ENCODE measurements at places on chromosomes 3 and 15.

GRCh38 chr3:122014741-122015140, 7.3 kb downstream of the ILDR1 start:
- no peak for DNase-seq

DNA sequence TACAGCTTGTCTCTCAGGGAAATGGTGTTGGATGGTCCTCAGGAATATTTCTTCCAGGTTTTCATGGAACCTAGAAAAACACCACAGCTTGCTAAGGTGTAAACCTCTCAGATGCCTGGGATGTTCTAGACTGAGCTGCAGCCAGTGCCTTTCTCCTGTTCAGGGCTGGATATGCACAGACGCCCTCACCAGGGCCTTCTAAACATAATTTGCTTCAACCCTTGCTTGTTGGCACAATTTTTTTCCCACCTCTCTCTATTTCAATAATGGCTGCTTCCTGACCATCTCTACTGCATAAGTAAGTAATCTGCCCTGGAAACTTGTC, 28.2 kb downstream of the SIAH2 start:
- no peak for DNase-seq

DNA sequence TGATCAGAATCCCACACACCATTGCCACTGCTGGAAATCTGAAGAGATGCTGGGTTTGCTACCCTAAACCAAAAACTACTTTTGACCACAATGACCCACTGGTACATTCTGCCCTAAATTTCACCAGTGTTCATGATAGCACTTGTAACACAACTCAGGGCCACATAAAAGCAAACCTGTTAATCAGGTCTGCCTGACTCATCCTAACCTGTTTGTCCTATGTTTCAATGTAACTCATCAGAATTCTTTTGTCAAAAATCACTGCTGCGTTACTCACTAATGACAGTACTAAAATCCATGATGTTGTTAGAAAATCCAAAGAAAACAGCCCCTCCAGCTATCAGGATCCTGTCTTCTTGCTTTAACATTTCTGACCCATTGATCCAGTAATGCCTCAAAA, 55.6 kb upstream of the XCR1 start:
- peak; percentile 37 for DNase-seq

DNA sequence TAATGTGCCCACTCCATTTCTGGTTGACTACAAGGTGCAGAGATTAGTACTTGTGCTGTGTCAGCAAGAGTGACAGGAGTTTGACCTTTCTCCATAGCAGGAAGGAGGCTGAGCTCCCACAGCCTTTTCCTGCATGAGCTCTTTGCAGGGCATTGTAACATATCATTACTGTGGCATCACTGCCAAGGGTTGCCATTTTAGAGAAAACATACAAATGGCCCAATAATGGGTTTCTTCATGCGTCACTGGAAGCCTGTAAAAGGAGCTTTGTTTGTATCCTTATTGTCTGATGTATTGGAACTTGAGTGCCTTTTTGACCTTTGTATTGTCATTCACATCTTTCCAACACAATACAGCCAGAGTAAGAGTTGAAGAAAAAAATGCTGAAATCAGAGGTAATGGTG, 323.0 kb upstream of the CDIN1 start:
- DNase-seq, result no peak

GRCh38 chr15:101063212-101063611, 144.1 kb downstream of the LRRK1 start:
- DNase-seq, result no peak

DNA sequence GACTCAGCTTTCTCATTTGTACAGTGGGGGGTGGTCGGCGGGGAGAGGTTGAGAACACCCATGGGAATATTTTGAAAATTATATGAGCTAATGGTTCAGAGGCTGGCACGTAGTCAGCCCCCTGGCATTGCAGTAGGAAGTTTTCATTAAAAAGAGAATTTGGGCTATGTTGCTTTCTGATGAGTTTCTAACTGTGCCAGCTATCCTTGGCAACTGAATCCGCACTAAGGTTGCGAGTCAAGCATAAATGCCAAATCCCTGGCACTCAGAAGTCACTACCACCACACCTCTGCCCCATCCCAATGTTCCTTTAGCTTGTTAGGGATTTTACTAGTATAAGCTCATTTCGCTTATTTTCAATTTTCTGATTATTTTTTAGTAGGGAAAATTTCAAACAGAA, 91.6 kb downstream of the DNASE1L3 start:
- DNase-seq, result no peak

DNA sequence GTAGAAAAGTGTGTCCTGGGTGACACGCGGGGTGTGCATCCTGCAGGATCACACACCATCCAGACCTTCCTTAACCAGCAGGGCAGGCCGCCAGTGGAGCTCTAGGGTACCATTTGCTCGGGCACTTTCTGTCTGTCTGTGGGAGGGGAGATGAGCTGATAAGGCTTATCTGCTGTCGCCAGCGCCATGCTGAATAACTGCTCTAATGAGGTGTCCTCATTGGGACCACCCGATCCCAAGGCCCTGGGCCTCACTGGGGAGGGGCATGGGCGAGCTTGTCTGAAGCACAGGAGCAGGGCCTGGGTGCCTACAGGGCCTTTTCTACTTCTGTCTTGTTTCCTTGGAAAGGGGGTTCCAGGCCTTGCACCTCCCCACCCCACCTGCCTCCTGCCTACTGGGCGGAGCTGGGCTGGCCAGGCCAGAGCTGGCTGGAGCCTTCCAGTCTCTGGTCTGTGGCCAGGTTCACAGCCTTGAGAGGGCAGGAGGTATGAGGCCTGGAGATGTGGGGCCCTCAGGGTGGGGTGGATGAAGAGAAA, 2.5 kb upstream of the GATA2 start:
- no peak for DNase-seq

DNA sequence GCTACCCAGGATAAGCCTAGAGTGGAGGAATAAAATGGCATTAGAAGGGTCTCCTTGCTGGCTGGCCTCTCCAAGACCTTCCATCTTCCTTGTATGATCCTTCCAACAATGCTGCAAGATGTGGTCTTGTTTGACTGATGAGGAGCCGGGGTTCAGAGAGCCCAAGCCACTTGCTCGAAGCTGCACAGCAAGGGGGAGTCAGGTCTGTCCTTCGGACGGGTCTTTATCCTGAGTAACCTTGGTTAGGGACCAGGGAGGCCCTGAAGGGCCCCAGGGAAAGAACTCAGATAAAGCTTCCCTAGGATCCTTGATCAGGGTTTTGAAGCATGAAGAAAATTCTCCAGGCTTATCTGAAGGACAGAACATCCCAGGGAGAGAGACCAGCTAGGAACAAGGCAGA, 7.0 kb upstream of the DNAJB8 start:
- DNase-seq, result no peak

DNA sequence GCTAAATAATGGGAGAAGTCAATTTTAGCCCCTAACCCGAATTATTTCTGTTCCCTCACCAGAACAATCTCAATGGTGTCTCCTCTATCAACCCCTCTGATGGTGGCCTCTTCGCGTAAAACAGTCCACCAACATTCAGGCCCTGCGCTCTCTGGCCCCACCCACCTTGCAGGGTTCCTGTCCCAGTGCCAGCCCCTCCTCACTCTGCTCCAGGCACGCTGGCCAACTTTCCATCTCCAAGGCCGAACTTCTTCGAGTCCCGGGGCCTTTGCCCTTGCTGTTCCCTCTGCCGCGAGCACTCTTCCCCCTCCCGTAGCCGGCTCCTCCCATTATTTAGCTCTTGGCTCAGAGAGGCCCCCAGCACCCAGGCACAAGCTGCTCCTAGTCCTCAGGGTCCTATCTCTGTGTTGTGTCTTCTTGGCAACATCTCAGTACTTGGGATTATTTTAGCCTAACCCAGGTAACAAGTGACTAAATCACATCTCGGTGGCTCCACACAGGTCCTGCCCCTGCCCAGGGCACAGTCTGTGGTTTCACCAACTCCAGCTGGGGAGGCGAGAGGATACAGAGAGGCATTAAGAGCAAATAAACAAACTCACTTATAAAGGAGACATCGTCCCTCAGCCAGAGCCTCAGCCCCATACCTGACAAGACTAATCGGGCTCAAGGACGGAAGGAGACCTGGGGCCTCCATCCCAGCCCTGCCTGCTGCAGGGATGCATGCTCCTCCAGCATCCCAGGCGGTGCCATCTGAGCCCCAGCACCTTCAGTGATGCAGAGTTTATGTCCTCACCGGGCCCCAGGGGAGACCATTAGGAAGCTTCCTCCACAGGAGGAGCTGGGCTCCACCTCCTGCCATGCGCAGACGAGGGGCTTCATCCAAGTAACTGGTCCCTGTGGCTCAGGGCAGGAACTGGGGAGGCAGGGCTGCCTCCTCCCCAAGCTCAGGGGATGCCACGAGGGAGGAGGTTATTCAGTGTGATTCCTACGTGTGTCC, 19.7 kb upstream of the IQSEC1 start:
- no peak for DNase-seq

GRCh38 chr3:51354731-51355615, 30.1 kb upstream of the MANF start:
- no peak for DNase-seq

GRCh38 chr3:31693346-31693745, 160.6 kb downstream of the STT3B start:
- DNase-seq, result no peak

- DNase-seq, result peak; percentile 50
Observed at GRCh38 chr15:69554279-69554961, 101.8 kb downstream of the RPLP1 start.

- DNase-seq, result no peak
Observed at GRCh38 chr3:193702967-193703366, 110.0 kb downstream of the OPA1 start.

GRCh38 chr3:129360171-129360611, 68.2 kb downstream of the EFCAB12 start:
- no peak for DNase-seq

GRCh38 chr15:39376371-39376909, 204.4 kb upstream of the THBS1 start:
- no peak for DNase-seq

- DNase-seq, result no peak
Observed at GRCh38 chr3:64105816-64106215, 82.5 kb upstream of the PSMD6 start.

GRCh38 chr3:172125963-172126457, 86.6 kb downstream of the FNDC3B start:
- DNase-seq, result peak; percentile 69

DNA sequence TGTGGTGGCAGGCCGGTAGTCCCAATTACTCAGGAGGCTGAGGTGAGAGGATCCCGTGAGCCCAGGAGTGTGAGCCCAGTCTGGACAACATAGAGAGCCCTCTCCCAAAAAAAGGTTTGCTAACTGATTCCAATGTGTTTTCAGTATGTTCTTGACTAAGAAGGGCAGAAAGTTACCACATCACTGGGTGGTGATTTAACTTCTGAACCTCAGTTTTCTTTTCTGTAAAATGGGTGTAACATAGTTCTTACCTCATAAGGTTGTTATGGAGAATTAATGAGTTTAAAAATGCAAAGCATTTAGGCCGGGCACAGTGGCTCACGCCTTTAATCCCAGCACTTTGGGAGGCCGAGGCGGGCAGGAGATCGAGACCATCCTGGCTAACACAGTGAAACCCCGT, 28.5 kb upstream of the RAF1 start:
- no peak for DNase-seq

GRCh38 chr3:85589145-85589544, 630.4 kb downstream of the CADM2 start:
- no peak for DNase-seq

DNA sequence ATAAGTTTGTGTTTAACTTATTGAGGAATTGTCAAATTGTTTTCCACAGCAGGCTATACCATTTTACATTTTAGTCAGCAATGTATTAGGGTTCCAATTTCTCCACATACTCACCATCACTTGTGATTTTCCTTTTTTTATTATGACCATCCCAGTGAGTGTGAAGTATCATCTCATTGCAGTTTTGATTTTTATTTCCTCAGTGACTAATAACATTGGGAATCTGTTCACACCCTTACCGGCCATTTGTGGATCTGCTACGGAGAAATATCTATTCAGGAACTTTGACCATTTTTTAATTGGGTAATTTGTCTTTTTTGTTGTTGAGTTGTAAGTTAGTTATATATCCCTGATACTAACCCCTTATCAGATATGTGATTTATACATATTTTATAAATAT, 54.8 kb upstream of the LMCD1 start:
- DNase-seq, result no peak

- no peak for DNase-seq
Observed at GRCh38 chr15:70494517-70494851, 268.9 kb downstream of the UACA start.

DNA sequence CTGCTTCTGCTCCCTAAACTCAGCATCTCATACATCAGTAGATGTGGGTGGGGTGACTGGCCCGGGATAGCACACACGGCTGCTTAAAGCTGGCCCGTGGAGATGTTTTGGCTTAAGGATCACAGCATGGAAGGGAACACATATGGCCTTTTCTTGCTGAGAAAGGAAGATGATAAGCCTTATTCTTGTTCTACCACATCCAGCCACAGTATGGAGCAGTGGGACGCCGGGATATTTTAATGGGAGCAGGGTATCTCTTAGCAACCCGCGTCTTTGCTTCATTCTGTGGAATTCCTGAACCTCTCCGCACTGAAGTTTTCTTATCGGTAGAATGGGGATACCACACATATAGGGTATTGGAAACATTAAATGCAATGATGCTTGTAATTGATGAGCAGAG, 94.1 kb upstream of the PROK2 start:
- DNase-seq, result no peak

DNA sequence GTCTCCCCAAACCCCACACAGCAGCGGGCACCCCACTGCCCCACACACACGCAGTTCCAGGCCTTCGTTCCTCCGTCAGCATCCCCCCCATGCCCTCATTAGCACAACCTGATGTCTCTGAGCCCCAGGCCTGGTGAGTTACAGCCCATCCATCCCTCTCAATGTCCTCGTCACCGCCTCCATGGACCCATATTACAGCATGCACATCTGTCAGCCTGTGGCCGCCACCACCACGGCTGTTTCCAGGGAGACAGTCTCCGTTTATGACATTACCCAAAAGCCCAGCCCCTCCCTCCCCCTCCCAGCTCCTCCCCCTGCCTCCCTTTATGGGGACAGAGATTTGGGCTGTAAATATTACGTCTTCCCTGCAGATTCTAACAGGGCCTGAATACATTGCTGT, 143.1 kb upstream of the LINGO1 start:
- no peak for DNase-seq

DNA sequence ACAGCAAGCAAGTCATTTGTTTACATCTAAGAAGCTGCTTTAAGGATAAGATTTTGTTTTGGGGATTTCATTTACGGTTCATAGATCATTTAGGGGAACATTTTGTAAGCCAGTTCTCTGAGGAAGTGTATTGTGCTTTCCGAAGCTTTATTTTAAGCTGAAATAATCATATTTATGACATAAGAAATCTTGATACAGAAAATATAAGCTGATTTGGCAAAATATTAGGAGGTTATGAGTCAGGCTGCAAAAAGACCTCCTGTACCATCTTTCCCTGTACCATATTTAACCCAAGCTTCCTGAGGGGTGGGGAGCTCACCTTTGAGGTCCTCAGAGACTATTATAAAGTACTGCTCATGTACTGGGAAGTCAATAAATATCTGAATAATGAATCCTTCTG, 8.1 kb upstream of the EIF4E3 start:
- DNase-seq, result no peak

- no peak for DNase-seq
Observed at GRCh38 chr3:151169262-151169947, 33.6 kb downstream of the GPR171 start.

DNA sequence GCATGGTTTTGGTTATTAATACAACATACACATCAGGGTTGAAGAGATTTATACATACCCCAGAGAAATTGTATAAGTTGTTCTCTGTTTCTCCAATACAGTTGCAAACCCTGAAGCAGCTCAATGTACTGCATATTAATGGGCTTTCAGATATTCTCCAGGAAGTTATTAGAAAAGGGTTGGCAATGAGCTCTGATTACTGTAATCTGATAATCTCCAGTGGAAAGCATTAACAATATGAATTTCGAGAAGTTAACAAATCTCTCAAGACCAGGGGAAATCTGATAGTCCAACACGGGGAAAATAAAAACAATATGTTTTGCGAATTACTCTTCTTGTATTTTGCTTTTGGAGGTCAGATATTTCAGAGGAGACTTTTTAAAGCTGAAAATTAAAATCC, 950.1 kb downstream of the TBL1XR1 start:
- no peak for DNase-seq
